ENCODE measurements at places on chromosomes 7 and 10.

GRCh38 chr10:54983255-54983654 is 182.2 kb upstream of the PCDH15 start:
- DNase-seq: no peak

- no peak for DNase-seq
Observed at GRCh38 chr7:66921918-66922486, 977 bp downstream of the TMEM248 start.

- DNase-seq: no peak
Observed at GRCh38 chr10:123139165-123139520, 3.4 kb downstream of the HMX3 start.

DNA sequence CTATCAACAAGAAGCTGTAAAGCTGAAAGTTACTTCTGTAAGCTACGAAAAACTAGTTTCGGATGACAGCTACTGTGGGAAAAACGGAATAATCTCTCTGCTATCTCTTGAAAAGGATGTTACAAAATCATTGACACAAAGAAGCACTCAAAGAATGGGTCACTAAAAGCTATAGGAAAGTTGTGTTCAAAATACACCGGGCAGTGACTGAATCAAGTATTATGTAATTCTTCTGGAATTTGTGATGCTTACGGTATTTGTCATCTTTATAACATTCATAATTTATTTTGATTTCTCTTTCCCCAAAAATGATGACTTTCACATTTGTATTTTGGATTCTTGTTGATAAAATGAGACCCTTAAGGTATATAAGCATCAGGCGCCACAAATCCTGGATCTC is 112.1 kb upstream of the KLF6 start:
- DNase-seq: no peak

- no peak for DNase-seq
Observed at GRCh38 chr7:148959726-148960125, 68.6 kb downstream of the PDIA4 start.

- DNase-seq: no peak
Observed at GRCh38 chr10:88442716-88443115, 140.4 kb downstream of the RNLS start.

GRCh38 chr10:107657851-107658250 is 493.3 kb upstream of the SORCS1 start:
- DNase-seq: no peak

GRCh38 chr7:27243340-27244163 is 950 bp downstream of the EVX1 start:
- DNase-seq: no peak

- DNase-seq: no peak
Observed at GRCh38 chr7:24073651-24074420, 210.2 kb upstream of the NPY start.

- DNase-seq: no peak
Observed at GRCh38 chr10:108005627-108006026, 841.1 kb upstream of the SORCS1 start.

DNA sequence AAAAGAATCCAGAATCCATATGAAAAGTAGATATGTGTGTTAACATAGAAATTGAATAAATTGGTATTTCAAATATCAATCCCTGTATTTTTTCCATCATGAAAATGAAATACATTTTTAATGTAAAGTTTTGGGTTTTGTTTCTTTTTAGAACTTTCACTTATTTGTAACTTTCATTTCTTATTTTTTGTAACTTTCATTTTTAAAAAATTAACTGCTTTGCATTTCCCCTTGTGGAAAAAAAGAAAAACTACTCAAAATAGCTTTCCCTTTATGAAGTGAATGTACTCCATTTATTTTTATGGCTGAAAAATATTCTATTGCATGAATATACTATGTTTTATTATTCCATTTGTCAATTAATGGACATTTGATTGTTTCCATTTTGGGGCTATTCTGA is 75.6 kb upstream of the SMNDC1 start:
- DNase-seq: no peak

GRCh38 chr7:150830937-150831336 is 21.4 kb upstream of the AOC1 start:
- DNase-seq: peak; percentile 65

- DNase-seq: no peak
Observed at GRCh38 chr7:17305387-17306171, 7.1 kb downstream of the AHR start.

DNA sequence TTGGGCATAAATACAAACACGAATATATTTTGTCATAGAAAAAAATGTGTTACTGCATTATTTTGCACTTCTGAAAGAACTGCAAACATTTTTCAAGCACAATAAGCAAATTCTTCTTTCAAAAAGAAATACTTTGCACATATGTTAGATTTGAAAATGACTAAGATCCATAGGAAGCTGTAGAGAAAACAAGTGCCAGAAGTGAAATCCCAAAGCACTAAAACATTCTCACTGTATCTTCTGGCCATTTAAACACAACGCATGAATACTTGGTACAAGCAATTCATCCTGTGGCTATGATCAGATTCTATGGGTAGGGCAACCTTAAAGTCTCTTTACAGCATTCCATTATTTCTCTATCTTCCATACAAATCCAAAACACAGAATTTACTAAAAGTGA is 225.4 kb upstream of the IMMP2L start:
- no peak for DNase-seq

GRCh38 chr7:91079487-91079886 is 184.7 kb upstream of the FZD1 start:
- DNase-seq: no peak

- no peak for DNase-seq
Observed at GRCh38 chr10:124293616-124294449, 124.9 kb downstream of the OAT start.

GRCh38 chr10:4663162-4663992 is 162.6 kb upstream of the AKR1E2 start:
- peak; percentile 71 for DNase-seq

GRCh38 chr7:129780257-129780973 is 168.9 kb downstream of the NRF1 start:
- DNase-seq: peak; percentile 65

DNA sequence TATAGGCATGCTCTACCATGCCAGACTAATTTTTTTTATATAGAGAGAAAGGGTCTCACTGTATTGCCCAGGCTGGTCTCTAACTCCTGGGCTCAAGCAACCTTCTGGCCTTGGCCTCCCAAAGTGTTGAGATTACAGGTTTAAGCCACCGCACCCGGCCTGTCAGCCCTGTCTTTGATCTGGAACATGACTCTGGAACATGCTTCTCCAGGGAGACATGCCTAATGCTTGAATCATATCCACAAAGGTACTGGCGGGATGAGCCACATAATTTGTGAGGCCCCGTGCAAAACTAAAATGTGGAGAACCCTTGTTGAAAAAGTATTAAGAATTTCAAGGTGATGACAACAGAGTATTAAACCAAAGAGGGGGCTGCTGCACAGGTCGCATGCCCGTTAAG is 282.8 kb downstream of the ARHGAP12 start:
- no peak for DNase-seq
